ENCODE measurements at places on chromosomes 5 and 9.

DNA sequence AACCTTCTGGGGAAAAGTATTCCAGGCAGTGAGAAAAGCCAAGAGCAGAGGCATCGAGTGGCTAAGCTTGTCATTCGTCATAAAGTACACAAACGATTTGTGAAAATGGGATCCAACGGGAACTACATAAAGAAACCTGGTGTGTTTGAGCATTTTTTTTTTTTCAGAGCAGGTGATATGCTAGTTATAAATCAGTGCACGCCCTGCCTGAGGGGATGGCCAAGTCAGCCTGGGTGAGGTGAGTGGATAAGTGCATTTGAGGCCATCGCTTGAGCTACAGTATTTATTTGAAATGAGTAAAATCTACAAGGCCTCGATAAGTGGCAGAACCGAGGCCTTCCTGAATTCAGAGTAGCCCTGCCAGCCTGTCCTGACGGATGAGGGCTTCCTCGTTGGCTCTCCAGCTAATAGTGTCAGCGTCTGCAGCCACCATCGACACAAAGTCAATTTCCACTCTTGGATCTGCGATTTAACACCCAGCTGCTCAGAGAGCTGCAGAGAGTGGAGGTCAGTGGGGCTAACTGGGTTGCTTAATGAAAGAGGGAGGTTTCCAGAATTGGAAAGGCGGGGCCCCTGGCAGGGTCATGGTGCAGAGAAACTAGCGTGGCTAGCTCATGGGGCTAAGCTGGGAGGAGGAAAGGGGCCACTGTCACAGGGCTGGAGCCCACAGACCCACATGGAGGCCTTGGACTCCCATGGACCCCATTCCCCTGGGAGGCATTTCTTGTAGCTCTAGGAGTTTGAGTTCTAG is 27.3 kb downstream of the PPARGC1B start:
- no peak for DNase-seq

- no peak for DNase-seq
These were observed 450.8 kb downstream of the NFIB start for GRCh38 chr9:13863112-13863511.

DNA sequence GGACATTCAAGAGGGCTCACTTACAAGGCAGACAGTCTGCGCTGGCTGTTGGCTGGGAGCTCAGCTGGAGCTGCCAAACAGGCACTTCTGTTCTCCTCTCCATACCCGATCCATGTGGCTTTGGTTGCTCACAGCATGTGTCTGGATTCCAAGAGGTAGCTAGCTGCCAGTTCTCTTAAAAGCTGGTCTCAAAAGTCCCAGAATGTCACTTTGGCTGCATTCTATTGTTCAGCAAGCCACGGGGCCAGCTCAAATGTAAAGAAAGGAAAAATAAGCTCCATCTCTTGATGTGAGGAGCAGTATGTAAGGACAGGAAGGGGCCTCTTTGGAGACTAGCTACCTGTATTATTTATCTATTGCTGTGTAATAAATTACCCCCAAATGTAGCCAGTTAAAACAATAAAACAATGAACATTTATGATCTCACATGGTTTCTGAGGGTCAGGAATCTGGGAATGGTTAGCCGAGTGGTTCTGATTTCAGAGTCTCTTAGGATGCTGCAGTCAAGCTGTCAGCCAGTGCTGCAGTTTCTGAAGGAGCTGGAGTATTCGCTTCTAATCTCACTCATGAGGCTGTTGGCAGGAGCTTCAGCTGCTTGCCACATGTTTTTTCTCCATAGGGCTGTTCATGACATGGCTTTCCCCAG is 112.7 kb upstream of the CLINT1 start:
- no peak for DNase-seq

- DNase-seq, result no peak
These were observed 222.2 kb downstream of the LURAP1L start for GRCh38 chr9:12997009-12997408.

GRCh38 chr5:135478938-135479337 is 26.8 kb upstream of the TIFAB start:
- no peak for DNase-seq
